ENCODE measurements at places on chromosomes 6 and 20.

- DNase-seq, result no peak
These were observed 225.7 kb downstream of the HAO1 start for GRCh38 chr20:7714549-7714948.

DNA sequence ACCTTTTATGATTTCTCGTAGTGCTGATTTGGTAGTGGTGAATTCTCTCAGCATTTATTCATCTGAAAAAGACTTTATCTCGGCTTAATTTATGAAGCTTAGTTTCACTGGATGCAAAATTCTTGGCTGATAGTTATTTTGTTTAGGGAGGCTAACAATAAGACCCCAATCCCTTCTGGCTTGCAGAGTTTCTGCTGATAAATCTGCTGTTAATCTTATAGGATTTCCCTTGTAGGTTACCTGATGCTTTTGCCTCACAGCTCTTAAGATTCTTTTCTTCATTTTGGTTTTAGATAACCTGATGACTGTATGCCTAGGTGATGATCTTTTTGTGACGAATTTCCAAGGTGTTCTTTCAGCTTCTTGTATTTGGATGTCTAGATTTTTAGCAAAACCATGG is 388.7 kb downstream of the UTRN start:
- no peak for DNase-seq

DNA sequence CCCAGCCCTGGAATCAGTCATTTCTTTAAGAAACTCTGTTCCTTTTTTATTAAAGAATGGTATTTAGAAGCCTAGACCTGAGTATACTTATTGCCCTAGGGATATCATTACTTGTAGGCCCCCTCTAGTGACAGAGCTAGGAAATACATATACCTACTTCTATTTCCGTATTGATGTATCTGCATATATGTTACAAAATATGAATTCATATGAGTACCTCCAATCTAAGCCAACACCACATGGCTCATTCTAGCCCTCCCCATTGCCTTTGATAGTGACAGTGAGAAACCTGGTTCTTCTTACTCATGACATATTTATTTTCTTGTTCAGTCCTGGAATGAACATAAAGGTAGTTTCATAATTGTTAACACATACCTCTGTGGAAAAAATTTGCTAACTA is 137.2 kb downstream of the FARS2 start:
- DNase-seq, result no peak

- no peak for DNase-seq
These were observed 304.4 kb upstream of the PLCB4 start for GRCh38 chr20:8764344-8764962.

DNA sequence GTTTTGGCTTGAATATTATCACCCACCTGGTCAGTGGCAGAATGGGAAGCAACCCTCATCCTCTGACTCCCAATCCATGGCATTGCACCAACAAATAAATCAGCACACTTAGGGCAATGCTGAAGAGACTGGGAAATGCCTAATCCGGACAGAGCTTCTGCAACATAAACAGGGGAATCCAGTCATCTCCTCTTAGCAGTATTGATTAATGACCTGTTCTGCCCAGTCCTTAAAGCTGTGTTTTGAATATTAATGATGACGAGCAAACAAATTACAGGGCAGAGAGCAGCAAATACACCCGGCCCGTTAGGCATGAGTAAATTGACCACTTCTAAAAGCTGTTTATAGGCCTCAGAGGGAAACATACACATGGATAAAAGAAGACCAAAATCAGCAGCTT is 77.0 kb upstream of the B3GAT2 start:
- DNase-seq, result no peak

- no peak for DNase-seq
These were observed 30.4 kb upstream of the MROH8 start for GRCh38 chr20:37209661-37210314.

DNA sequence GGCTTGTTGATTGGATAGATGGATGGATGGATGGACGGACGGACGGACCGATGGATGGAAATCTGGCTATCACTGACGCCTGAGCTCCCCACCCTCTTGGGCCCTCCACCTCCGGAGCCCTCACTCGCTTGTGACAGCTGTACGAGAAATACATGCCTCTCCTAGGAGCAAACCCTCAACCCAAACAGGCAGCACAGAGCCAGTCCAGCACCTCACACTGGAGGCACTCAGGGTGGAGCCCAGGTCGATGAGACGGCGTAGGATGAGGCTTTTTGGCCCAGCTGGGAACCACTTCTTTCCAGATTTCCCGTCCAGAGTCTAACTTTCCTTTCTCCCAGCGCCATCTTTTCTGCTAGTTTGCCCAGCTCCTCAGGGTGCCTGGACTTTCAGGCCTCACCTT is 2.7 kb upstream of the LY6G5C start:
- DNase-seq, result no peak

GRCh38 chr6:16767765-16768476 is 6.7 kb upstream of the ATXN1 start:
- no peak for DNase-seq

- DNase-seq, result peak; percentile 96
These were observed 2.1 kb upstream of the MRGBP start for GRCh38 chr20:62794007-62794724.

GRCh38 chr20:25402583-25402982 is 4.9 kb upstream of the GINS1 start:
- no peak for DNase-seq

DNA sequence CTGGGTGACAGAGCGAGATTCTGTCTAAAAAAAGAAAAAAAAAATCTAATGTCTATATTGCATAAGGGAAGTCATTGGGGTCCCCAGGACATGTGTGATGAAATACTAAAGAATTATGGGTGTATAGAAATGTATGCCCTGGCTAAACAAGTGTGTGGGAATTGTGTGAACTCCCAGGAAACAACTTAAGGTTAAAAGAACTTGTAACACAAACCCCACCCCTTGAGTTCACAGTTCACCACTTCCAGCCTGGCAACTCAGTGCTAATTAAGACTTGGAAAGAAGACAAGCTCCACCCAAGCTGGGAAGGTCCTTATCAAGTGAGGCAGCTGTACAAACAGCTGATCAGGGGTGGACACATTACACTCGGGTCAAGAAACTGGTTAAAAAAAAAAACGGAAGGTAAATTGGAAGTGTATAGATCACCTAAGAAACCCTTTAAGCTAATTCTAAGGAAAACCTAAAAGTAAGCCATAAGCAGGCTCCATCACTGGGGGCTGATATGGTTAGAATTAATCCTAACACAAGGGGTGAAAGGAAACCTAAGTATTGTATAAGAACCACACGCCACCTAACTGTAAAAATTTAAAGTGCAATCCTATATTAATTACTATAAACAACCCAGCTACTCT is 25.2 kb downstream of the HLA-A start:
- no peak for DNase-seq

- DNase-seq, result peak; percentile 20
These were observed 162.7 kb downstream of the RALGAPA2 start for GRCh38 chr20:20549704-20550103.

- DNase-seq, result no peak
These were observed 4.2 kb downstream of the SCAND1 start for GRCh38 chr20:35950093-35950492.

DNA sequence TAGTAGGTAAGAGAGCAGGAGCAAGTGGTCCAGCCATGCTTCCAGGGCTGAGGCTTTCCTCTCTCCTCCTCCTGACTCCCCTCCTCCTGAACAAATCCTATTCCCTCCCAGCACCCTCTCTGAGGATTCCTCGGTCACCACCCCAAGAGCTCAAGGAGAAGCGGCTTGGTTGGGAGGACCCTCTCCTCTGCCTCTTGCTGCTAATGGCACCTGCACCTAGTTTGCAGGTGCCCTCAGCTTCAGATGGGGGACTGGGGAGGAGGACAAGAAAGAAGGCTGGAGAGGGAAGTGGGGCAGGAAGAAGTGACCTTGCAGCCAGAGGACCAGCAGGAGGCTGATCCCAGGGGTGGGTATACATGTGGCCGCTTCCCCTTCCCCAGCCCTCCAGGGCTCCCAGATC is 17.5 kb downstream of the NCR2 start:
- DNase-seq, result no peak

DNA sequence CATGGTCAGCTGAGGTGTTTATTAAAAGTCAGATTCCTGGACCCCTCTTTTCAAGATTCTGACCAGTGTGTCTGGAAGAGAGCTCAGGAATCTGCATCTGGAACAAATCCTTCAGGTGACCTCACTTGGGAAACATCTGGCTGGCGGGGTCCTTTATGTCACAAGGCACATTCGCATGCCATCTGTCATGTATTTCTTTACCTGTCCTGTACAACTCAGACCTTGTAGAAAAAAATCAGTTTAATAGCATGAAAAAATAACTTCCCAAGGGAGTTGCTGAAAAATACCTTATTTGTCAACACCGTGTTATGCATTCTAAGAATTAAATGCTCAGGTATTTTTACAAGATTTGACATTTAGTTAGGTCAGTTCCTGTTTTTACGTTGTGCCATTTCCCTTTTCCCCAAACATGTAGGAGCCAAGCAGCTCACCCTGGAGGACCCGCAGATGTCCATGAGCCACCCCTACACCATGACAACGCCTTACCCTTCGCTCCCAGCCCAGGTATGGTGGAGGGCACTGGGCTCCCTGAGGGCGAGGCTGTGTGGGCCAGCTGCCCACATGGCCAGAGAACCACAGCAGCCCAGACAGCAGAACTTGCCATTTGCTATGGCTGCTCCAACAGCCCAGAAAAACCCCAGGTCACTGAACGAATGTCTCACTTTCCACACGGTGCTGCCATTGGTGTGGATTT is 4.0 kb downstream of the IRF4 start:
- DNase-seq, result no peak

DNA sequence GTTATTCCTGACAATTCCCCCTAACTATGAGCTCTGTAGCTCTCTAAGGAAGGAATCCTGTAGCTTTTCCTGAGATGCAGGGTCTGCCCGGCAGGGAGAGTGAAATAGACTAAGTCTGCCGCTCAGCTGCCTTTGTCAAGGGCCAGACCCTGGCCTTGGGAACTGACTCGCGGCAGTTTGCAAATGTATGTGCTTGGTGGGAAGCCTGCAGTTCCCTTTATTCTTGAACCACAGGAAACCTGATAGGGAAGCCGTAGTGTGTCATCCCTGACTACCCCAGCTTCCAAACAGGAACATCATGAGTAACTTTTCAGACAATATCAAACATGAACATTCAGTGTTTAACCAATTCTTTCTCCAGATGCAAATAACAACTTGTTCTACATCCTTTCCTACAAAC is 78.7 kb upstream of the IFNGR1 start:
- DNase-seq, result no peak

DNA sequence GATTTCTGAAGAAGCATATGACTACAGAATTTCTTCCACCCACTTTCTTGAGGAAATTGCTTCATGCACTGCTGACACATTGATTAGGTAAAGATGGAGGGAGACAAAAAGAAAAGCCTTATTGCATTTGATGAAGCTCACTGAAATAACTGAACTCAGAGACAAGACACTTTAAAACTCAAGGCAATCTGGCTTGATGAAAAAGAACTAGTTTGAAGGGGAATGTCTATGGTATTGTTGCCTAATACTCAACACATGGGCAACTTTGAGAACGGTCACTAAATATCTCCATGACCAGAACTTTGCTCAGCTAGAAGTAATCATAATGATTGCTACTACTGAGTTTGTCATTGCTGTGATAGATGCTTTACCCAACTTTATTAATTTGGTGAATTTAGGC is 38.1 kb downstream of the HTR1B start:
- DNase-seq, result no peak

DNA sequence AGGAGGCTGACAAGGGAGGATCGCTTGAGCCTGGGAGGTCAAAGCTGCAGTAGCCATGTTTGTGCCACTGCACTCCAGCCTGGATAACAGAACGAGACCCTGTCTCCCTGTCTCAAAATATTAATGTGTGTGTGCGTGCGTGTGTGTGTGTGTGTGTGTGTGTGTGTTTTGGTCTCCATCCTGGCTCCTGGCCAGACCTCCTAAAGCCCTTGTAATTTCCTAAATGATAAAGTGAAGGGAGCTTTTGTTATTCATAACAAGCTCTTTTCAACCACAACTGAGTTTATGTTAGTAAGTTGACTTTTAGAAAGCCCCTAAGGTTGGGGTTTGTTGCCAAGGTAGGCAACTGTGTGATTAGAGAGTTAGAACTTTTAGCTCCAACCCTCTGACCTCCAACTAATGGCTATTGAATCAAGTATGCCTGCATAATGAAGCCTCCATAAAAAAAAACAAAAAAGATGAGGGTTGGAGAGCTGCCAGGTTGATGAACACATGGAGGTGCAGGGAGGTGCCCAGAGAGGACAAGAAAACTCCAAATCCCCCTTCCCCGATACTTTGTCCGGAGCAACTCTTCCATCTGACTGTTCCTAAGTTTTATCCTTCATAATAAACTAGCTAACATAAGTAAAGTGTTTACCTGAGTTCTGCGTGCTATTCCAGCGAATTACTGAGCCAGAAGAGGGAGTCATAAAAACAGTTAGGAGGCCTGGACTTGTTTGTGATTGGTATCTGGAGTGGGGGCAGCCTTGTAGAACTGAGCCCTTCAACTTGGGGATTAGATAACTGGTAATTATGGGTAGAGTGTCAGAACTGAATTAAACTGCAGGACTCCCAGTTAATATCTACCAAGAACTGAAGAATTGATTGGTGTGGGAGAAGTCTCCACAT is 5.3 kb upstream of the AIF1 start:
- DNase-seq, result no peak

DNA sequence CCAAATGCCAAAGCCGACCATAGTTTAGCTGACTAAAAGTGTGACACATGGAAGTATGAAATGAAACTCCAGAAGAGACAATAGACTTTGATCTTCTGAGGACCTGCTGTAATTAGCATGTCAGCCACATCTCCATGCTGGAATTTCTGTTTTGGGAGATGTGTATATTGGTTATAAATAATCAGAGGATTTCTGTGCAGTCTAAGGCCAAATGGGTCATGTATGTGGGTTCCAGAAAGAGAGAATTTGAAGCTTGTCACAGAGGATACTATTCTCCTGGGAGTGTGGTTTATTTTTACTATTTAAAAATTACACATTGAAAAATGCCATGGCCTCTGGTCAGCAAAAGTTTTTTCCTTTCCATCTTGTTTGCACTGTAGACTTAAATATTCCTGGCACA is 405.5 kb upstream of the PLCB4 start:
- no peak for DNase-seq

- peak; percentile 11 for DNase-seq
These were observed 50.9 kb upstream of the CCDC28A start for GRCh38 chr6:138722425-138723371.

DNA sequence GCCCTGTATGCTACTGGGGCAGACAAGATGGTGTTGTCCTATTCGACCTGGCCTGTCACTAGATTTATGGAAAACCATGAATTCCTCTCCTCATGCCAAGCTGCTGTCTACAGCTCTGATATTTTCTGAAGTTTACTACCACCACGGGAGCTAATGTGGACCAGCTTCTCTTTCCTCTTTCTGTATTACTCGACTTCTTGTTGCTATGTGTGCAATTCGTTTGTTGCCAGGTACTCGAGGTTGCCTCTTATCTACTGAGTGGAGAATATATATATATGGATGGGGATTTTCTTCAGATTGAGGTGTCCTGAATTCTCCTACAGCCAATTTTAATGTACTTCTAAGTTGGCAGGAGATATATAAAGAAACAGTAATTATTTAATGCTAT is 34.7 kb downstream of the MAN1A1 start:
- DNase-seq, result no peak

- no peak for DNase-seq
These were observed 94.6 kb downstream of the EPB41L2 start for GRCh38 chr6:130968476-130968875.
